ENCODE measurements at places on chromosomes 3 and 15.

- DNase-seq: no peak
Measured at GRCh38 chr15:48603123-48603500, 42.4 kb downstream of the FBN1 start.

- DNase-seq: no peak
Measured at GRCh38 chr3:61066800-61067199, 184.5 kb downstream of the FHIT start.

GRCh38 chr15:43316016-43316970 lies 14.1 kb downstream of the LCMT2 start:
- DNase-seq: no peak

DNA sequence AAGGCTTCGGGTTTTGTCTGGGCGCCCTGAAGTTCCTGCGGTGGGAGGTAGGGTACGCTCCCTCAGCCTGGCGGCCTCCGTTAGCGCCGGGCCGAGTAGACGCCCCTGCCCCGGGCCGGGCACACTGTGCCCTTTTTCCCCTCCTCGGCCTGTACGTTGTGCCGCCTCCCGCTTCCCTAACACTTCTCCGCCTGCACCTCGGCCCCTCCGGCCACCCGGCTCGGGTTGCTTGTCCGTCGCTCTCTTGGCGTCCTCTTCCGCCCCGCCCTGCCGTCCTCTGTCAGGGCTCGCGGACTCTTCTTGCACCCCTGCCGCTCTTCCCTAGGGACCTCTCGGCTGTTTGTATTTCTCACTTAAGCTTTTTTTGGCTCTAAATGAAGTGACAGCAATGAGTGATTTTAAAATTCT lies 384 bp downstream of the KNL1 start:
- peak; percentile 77 for DNase-seq

DNA sequence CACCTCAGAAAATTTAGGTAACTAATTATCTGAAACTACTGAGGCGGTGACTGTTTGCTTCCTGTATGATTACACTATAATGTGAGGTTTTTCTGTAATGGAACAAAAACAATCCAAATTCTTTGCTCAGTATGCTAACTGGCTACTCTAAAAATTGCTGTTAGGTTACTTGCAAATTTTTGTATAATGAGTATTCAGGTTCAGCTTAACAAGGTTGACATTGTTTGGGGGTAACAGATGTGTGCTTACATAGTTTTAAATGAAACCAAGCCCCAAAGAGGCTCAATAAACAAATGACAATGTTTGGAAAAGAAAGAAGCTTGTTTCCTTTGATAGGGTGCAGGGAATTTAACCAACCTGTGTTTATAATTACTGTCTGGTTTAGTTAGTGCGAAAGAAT lies 414.5 kb upstream of the MDFIC2 start:
- no peak for DNase-seq

- DNase-seq: no peak
Measured at GRCh38 chr3:12395349-12396012, 88.8 kb upstream of the TSEN2 start.

DNA sequence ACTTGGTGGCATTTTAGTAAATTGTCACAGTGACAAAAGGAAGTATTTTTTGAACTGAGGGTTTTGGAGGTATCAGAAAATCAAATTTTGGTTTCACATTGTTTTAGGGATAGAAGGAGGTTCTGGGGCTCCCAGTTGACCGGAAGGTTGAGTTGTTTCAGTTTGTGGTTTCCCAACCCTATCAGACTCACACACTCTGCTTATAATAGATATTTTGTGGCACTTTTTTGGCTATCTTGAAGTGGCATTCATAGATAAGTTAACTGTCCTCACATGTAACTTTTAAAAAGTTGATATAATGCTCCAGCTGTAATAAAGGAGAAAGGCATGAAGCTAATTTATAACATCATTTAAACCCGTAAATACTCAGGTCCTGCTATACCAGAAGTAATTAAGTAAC lies 12.8 kb downstream of the ARMC8 start:
- no peak for DNase-seq

DNA sequence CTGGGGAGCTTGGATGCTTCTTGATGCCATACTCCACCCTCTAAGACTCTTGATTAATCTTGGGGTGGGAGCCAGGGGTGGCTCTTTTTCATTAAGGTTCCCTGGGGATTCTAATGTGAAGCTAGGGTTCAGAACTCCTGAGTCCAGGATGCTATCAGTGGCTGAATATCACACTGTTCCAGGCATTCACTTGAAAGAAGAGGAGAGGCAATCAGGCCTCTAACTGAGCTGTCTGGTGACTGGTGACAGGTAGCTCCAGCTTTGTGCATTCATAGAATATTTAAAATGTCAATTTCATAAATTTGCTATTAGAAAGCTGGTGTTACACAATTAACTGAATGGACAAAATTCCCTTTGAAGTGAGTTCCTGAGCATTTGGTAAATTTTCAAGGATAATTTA lies 139.0 kb downstream of the CHDH start:
- no peak for DNase-seq

DNA sequence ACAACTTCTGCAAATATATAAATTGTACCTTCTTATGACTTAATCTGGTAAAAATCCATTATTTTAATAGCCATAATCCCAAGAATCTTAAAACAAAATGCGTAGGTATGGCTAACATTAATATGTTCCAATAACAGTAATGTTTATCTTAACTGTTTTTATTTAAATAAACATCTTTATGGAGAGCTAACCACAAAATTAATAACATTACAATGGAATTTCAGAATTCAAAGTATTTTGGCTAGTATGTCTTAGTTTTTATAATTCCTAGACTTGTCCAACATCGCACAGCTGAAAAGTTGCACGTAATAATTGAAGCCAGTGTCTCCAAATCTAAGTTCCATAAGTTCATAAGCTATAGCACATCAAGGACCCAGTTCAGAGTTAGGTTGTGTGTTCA lies 47.6 kb downstream of the ANKRD28 start:
- DNase-seq: no peak
